ENCODE measurements at places on chromosomes 5 and 9.

GRCh38 chr9:130912932-130913598, 16.5 kb upstream of the QRFP start:
- peak; percentile 17 for DNase-seq

DNA sequence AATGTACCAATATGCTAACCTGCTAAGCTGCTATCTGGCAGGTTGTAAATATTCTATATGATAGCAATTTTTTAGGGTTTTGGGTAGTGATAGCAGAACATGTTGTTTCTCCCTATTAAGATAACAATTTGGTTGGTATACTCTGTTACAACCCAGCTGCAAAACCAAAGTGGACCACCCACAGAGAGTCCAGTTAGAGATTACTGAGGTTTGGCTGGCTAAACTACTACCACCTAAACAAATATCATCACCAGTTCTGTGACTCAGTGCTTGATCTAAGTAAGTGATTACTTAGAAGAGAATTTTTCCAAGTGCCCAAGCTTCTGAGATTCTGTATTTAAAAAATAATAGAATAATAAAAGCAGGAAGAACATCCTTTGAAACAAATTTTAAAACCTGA, 72.3 kb downstream of the XRCC4 start:
- DNase-seq: no peak

DNA sequence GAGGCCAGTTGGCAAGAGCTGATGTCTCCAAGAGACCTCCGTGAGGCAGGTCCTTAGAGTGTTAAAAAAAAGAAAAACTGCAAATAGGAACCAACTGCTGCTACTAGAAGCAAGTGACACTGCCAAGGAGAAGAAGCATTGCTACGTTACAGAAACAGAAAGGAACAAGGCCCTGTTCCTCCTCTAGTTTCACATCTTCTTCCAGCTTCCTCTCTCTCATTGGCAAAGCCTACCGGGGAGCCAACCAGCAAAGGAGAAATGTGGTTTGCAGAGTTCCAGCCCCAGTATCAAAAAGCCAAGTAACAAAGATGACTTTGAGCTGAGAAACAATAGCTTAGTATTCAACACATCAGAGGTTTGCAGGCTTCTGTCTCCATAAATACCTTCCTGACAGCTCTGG, 145.9 kb downstream of the PRELID2 start:
- DNase-seq: no peak

GRCh38 chr5:39411061-39411460, 13.7 kb downstream of the DAB2 start:
- no peak for DNase-seq

GRCh38 chr5:55899344-55899743, 48.2 kb downstream of the IL31RA start:
- no peak for DNase-seq

DNA sequence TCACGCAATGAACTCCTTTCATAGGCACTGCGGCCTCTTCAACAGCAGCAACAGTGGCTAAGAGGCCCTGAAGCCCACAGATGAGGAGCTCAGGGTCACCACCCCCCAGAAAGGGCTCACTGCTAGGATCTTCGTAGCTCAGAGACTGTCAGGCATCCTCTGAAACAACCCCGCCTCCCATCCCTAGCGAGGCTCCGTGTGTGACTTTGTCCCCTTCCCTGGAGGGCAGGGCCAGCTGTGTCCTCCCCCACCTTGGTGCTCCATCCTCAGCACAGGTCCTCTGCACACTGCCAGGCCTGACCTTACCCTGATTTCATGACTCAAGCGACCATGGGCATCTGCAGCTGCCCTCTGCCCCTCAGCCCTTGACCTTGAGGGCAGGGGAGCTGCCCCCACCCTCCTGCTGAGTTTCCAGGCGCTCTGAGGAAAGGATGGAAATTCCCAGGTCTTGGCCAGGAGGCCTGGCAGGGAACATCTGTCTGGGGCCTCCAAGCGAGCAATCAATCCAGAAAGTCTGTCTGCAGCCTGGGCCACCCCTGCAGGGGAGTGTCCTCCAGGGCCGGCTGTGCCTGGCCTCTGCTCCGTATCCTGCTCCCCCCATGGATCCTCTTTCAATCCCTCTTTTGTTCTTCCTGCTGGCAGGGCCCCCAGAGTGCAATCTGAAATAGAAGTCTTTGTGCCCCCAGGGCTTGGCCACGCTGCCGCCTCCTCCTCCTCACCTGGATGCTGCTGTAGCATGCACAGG, 6.8 kb upstream of the IRX4 start:
- no peak for DNase-seq

- DNase-seq: no peak
Measured at GRCh38 chr9:33129251-33129885, 37.8 kb downstream of the B4GALT1 start.
